Natural killer cell treated with Interleukin-12 subunit alpha and Interleukin-12 subunit beta and Interleukin-15 and Interleukin-18, amount 100 ng/mL, for 72 hours (primary cell): ENCODE measurements at places on chromosomes 7 and 10. TPM values are rescaled to one million over a fixed set of nuclear protein-coding genes. Genes with fewer than 3 reads are reported as not detected.

SLC16A12 gene
- total RNA-seq, result not detected

ZNF804B gene
- not detected for total RNA-seq

PSTK gene
- total RNA-seq, result 3.4 TPM

GPRIN2 gene
- total RNA-seq, result not detected

NXPH1 gene
- total RNA-seq, result not detected

WEE2 gene
- 0.17 TPM for total RNA-seq

BLNK gene
- total RNA-seq, result 1.0 TPM

DNA sequence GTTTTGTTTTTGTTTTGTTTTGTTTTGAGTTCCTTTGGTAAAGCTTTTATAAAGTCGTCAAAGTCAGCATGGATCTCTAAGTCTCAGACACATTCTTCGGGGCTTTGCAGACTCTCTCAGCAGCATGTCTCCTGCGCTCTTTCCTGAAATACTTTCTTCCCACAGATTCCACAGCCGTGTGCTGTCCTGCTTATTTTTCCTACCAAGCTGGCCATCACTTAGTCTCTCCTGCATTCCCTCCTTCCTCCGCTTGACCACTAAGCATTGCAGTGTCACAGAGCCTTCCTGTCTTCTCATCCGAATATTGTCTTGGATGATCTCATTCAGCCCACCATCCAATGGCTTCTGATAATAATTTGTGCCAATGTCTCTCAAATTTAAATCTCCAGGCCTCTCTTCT lies 434.3 kb upstream of the C7orf33 start:
- no peak overlapping the region for H3K27ac ChIP-seq
- no peak for DNase-seq
- H3K27me3 ChIP-seq, result peaks cover 2% of the 10 kb centered on the region

DNA sequence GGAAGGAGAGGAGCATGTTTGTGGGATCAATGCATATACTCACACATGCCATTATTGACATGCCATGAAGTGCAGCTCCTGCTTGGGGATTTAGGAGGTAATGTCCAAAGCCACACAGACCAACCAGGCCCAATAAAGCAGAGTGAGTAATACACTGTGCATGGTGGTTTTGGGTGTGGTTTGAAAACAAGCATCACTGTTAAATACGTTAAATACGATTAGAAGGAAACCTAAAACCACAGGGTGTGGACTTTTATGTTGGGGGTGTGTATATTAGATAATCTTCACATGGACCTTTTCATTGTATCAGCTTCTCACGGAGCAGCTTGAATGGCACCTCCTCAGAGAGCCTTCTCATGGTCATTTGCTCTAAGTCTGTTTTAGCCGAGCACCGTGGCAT lies 10.4 kb upstream of the EIF3A start:
- no peaks in the 10 kb centered on the region for H3K36me3 ChIP-seq
- H3K27me3 ChIP-seq, result no peaks in the 10 kb centered on the region
- H3K27ac ChIP-seq, result peak overlapping the region; percentile 70
- no peak for DNase-seq
- H3K4me3 ChIP-seq, result peak overlapping the region; percentile 58

DNA sequence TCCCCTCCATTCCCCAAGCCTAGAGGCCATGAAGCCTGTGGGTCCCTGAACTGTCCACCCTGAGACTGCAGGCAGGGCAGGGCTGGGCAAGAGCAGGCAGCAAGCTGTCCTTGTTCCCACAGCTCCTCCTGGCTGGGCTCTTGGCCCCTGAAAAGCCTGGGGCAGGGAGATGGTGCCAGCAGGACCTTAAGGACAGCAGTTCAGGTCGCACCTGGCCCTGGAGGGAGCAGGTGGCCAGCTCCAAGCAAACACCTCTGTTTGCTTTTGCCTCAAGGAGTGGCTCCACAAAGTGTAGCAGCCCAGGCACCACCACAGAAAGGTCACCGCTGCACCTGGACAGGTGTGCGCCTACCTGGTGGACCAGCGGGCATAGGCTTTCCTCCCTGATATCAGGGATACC lies 5.2 kb downstream of the RET start:
- no peaks in the 10 kb centered on the region for H3K36me3 ChIP-seq
- H3K4me1 ChIP-seq, result no peaks in the 10 kb centered on the region
- DNase-seq, result no peak
- peaks cover 17% of the 10 kb centered on the region for H3K27me3 ChIP-seq
- no peak overlapping the region for H3K27ac ChIP-seq

- H3K27me3 ChIP-seq, result peaks cover 16% of the 10 kb centered on the region
- no peak overlapping the region for H3K4me3 ChIP-seq
- no peaks in the 10 kb centered on the region for H3K36me3 ChIP-seq
- no peak overlapping the region for H3K27ac ChIP-seq
- no peak for DNase-seq
Observed at GRCh38 chr7:94251-94801, 98.0 kb upstream of the FAM20C start.

DNA sequence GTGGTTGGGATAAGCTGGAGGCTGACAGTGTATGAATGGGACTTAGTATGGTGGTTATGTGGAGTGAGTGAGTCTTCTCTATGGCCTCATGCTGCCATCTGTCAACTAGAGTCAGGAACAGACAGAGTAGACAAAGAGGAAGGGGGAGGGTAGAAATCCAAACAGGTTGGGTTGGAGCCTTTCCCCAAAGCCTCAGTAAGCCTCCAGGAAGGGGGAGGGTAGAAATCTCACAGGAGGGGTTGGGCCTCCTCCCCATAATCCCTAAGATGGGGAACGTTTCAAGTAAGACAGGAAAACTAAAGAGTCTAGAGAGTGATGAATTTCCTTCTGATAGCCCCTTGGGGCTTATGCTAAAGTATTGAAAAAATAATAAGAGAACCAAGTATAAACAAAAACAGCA lies 2.0 kb upstream of the AKR1B15 start:
- no peak overlapping the region for H3K27ac ChIP-seq
- H3K4me1 ChIP-seq, result peaks cover 6% of the 10 kb centered on the region
- H3K4me3 ChIP-seq, result no peak overlapping the region
- H3K36me3 ChIP-seq, result no peaks in the 10 kb centered on the region
- no peak for DNase-seq

- no peaks in the 10 kb centered on the region for H3K27me3 ChIP-seq
- DNase-seq, result peak; percentile 77
- peaks cover 36% of the 10 kb centered on the region for H3K36me3 ChIP-seq
- H3K27ac ChIP-seq, result peak overlapping the region; percentile 98
- H3K4me1 ChIP-seq, result peaks cover 94% of the 10 kb centered on the region
- peak overlapping the region; percentile 87 for H3K4me3 ChIP-seq
Observed at GRCh38 chr7:139682136-139683013, 95.4 kb downstream of the HIPK2 start.

DNA sequence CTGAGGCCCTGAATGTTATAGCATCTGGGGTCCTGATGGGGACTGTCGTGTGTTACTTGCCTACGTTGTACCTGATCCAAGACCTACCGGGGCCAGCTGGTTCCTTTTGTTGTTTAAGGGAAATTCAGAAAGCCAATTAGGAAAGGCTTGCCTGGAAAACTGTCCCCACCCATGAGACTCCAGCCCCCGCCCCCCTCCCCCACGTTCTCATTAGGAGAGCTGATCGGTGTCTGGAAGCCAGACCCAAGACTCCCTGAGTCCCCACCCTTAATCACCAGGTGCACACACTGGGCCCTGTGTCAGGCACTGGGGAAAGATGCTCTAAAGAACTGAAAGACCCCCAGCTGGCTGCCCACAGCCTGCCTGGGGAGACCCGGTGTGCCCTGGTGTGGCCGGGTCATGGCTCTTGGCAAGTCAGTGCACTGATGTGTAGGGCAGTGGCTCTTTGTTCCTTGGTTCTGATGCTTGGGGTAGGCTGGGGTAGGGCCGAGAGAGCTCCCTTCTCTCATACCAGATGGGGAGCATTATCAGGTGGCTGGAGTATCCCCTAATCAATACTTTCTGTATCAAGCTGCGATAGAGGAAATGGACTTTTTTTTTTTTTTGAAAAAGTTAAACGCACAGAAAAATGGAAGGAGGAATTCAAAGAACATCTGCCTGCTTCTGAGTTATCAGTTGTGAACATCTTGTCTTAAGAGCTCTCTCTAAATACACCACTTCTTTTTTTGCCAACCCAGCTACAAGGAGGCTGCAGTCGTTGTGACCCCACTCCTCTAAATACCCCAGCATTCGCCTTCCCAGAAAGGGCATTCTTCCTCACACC lies 16.9 kb downstream of the TSPAN15 start:
- no peak overlapping the region for H3K27ac ChIP-seq
- peaks cover 18% of the 10 kb centered on the region for H3K27me3 ChIP-seq
- no peaks in the 10 kb centered on the region for H3K36me3 ChIP-seq
- DNase-seq, result no peak
- H3K4me3 ChIP-seq, result no peak overlapping the region

DNA sequence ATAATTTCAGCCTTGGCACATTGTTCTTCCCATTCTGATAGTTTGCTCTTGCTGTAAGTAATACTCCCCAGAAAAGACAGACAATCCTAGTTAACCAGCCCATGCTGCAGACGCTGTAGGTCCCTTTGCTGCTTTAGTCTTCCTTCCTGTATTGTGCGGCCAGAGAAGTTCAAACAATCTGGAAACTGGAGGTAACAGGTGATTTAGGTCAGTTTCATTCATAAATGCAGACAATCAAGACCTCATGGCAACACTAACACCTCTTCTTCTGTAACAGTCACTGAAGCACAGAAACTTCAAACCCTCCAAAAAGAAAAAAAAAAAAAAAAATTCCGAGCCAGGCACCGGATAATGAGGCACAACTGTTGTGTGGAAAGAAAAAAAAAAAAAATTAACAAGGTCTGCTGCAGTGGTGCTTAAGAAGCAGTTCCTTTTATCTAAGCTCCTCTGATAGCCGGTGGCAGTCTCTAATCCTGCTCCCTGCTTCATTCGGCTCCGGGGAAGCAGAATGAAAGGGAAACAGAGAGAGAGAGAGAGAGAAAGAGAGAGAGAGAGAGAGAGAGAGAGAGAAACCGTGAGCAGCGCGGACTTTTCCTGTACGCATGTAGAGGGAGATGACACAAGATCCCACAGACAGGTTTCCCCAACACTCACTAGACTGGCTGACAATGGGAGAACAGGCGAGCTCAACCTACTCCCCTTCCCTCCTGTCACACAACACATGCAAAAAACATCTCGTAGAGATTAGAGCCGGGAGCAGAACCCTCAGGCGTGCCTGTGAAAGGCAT lies at the start of gene SEMA3A:
Gene SEMA3A (minus strand): TSS at position 306 of the 788 bp plus-strand sequence. CDS start 203 bp downstream, at position 103.
- DNase-seq, result no peak
- no peaks in the 10 kb centered on the region for H3K36me3 ChIP-seq
- H3K27me3 ChIP-seq, result no peaks in the 10 kb centered on the region
- peak within 1 kb of the TSS; percentile 76 for H3K4me3 ChIP-seq
- H3K4me1 ChIP-seq, result peaks cover 14% of the 10 kb centered on the region
- no peak within 1 kb of the TSS for H3K27ac ChIP-seq

- no peak overlapping the region for H3K27ac ChIP-seq
- no peaks in the 10 kb centered on the region for H3K36me3 ChIP-seq
- no peaks in the 10 kb centered on the region for H3K4me1 ChIP-seq
- H3K27me3 ChIP-seq, result peaks cover 30% of the 10 kb centered on the region
- H3K4me3 ChIP-seq, result no peak overlapping the region
Observed at GRCh38 chr7:54788664-54789063, 29.7 kb upstream of the SEC61G start.
